ENCODE measurements at places on chromosomes 3 and 15. TPM values are rescaled to one million over a fixed set of nuclear protein-coding genes. Genes with fewer than 3 reads are reported as not detected.

- H3K4me3 ChIP-seq, result no peak overlapping the region
- no peak for DNase-seq
- H3K27me3 ChIP-seq, result no peaks in the 10 kb centered on the region
- H3K4me1 ChIP-seq, result no peaks in the 10 kb centered on the region
- H3K36me3 ChIP-seq, result no peaks in the 10 kb centered on the region
Observed at GRCh38 chr3:139611528-139611927, 66.2 kb downstream of the NMNAT3 start.

- no peak overlapping the region for H3K27ac ChIP-seq
- DNase-seq, result no peak
- H3K36me3 ChIP-seq, result no peaks in the 10 kb centered on the region
- no peaks in the 10 kb centered on the region for H3K4me1 ChIP-seq
Observed at GRCh38 chr3:111616417-111617105, 21.4 kb upstream of the ZBED2 start.

- H3K4me3 ChIP-seq, result no peak overlapping the region
- H3K27me3 ChIP-seq, result no peaks in the 10 kb centered on the region
- H3K27ac ChIP-seq, result no peak overlapping the region
- H3K36me3 ChIP-seq, result no peaks in the 10 kb centered on the region
- peaks cover 12% of the 10 kb centered on the region for H3K4me1 ChIP-seq
Observed at GRCh38 chr3:189983612-189984011, 137.1 kb downstream of the P3H2 start.

- no peaks in the 10 kb centered on the region for H3K36me3 ChIP-seq
- DNase-seq, result no peak
- no peaks in the 10 kb centered on the region for H3K4me1 ChIP-seq
Observed at GRCh38 chr3:117499189-117499870, 789.8 kb downstream of the TUSC7 start.

- H3K27me3 ChIP-seq, result no peaks in the 10 kb centered on the region
- peak; percentile 98 for DNase-seq
- no peaks in the 10 kb centered on the region for H3K36me3 ChIP-seq
- peaks cover 36% of the 10 kb centered on the region for H3K4me1 ChIP-seq
- peak overlapping the region; percentile 98 for H3K27ac ChIP-seq
Observed at GRCh38 chr15:101128221-101129015, 123.4 kb downstream of the CHSY1 start.

GRCh38 chr3:57586778-57587177 lies 10.4 kb downstream of the ARF4 start:
- DNase-seq, result no peak
- H3K27ac ChIP-seq, result no peak overlapping the region
- no peak overlapping the region for H3K4me3 ChIP-seq
- H3K27me3 ChIP-seq, result no peaks in the 10 kb centered on the region
- H3K4me1 ChIP-seq, result no peaks in the 10 kb centered on the region

GRCh38 chr15:80701676-80702311 lies 6.7 kb downstream of the ABHD17C start:
- H3K36me3 ChIP-seq, result no peaks in the 10 kb centered on the region
- peaks cover 7% of the 10 kb centered on the region for H3K4me1 ChIP-seq
- H3K27me3 ChIP-seq, result no peaks in the 10 kb centered on the region
- no peak overlapping the region for H3K27ac ChIP-seq
- DNase-seq, result no peak

GRCh38 chr3:172564499-172564898 lies 41.3 kb upstream of the TNFSF10 start:
- no peaks in the 10 kb centered on the region for H3K36me3 ChIP-seq
- H3K27me3 ChIP-seq, result no peaks in the 10 kb centered on the region
- no peak overlapping the region for H3K4me3 ChIP-seq
- H3K27ac ChIP-seq, result no peak overlapping the region

DNA sequence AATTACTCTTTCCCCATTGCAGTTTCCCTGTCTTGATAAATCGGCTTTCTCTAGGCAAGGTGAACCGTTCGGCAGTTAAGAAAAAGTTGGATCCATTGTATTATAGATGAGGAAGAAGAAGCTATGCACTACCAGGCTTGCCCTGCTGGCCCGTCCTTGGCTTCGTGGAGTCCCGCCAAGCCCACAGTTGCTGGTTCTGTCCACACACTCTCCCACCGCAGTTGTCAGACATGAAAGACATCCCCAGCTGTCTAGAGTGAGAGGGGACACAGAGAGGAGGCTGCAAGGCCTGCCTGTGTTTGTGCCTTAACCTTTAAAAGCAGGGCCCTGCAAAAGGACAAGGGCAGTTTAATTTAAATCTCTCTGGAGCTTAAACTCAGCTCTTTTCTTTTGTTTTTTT lies 47.2 kb upstream of the PLCL2 start:
- peaks cover 5% of the 10 kb centered on the region for H3K4me1 ChIP-seq
- no peak for DNase-seq
- no peaks in the 10 kb centered on the region for H3K27me3 ChIP-seq
- H3K36me3 ChIP-seq, result no peaks in the 10 kb centered on the region
- no peak overlapping the region for H3K4me3 ChIP-seq

- DNase-seq, result no peak
- no peak overlapping the region for H3K27ac ChIP-seq
- no peak overlapping the region for H3K4me3 ChIP-seq
- peaks cover 13% of the 10 kb centered on the region for H3K4me1 ChIP-seq
- H3K27me3 ChIP-seq, result no peaks in the 10 kb centered on the region
Observed at GRCh38 chr15:71154607-71155200, 39.4 kb downstream of the THSD4 start.

GRCh38 chr3:76811418-76811817 lies 228.5 kb upstream of the ROBO2 start:
- H3K4me3 ChIP-seq, result no peak overlapping the region
- H3K27ac ChIP-seq, result no peak overlapping the region
- H3K27me3 ChIP-seq, result no peaks in the 10 kb centered on the region

GRCh38 chr3:138625707-138626365 lies 17.3 kb downstream of the FAIM start:
- peaks cover 3% of the 10 kb centered on the region for H3K4me1 ChIP-seq
- DNase-seq, result peak; percentile 59
- no peaks in the 10 kb centered on the region for H3K27me3 ChIP-seq
- H3K4me3 ChIP-seq, result no peak overlapping the region
- no peaks in the 10 kb centered on the region for H3K36me3 ChIP-seq

GRCh38 chr3:53377794-53378193 lies 30.5 kb upstream of the DCP1A start:
- H3K4me3 ChIP-seq, result no peak overlapping the region
- H3K27me3 ChIP-seq, result no peaks in the 10 kb centered on the region
- no peak for DNase-seq
- no peaks in the 10 kb centered on the region for H3K36me3 ChIP-seq

DNA sequence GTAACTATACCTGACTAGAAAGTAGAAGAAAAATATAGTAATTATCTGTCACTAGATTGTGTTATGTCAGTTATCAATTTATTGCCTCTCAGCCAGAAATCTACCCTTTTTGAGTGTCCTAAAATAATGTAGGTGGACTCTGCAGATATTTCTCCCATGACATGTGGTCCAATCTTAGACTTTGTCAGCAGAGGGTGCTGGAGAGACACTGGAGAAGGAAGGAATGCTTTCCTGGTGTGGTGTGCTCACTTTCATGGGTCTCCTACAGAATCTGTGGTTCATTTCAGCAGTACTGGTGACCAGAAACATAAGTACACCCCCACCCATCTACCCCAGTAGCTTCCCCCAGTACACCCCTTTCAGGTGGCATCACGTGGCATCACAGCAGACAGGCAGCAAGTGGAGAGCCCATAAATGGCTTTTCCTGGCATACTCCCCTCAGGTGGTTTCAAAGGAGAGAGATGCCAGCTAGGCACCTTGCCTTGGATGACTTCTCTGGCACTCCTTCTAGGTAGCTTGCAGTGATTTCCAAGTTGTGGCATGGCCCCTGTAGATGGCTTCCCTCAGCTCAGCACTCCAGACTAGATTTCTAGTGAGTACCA lies 114.7 kb downstream of the GADL1 start:
- no peak overlapping the region for H3K27ac ChIP-seq
- H3K36me3 ChIP-seq, result no peaks in the 10 kb centered on the region
- no peaks in the 10 kb centered on the region for H3K4me1 ChIP-seq

GRCh38 chr3:166283840-166284239 lies 446.6 kb upstream of the BCHE start:
- H3K27me3 ChIP-seq, result no peaks in the 10 kb centered on the region
- DNase-seq, result peak; percentile 92
- peak overlapping the region; percentile 50 for H3K4me3 ChIP-seq
- no peaks in the 10 kb centered on the region for H3K36me3 ChIP-seq
- H3K27ac ChIP-seq, result peak overlapping the region; percentile 59
- H3K4me1 ChIP-seq, result no peaks in the 10 kb centered on the region

DNA sequence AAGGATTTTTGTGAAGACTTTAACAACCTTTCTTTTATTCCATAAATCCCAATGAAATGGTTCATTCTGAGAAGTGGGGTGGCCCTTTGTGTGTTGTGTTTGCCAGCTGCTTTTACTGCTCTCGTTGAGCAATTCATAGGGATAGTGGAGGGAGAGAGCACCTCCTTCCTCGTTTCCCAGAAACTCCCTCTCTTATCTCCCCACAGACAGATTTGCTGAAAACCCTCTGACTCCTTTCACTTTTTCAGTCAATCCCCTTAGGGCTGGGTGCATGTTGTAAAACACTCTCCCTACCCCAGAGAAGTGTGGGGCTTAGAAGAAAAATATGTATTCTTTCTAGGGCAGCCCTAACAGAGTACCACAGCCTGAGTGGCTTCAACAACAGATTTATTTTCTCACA lies 557.2 kb upstream of the RGMA start:
- no peaks in the 10 kb centered on the region for H3K36me3 ChIP-seq
- H3K27ac ChIP-seq, result no peak overlapping the region

- H3K4me3 ChIP-seq, result peak overlapping the region; percentile 64
- no peaks in the 10 kb centered on the region for H3K36me3 ChIP-seq
- H3K27me3 ChIP-seq, result no peaks in the 10 kb centered on the region
Observed at GRCh38 chr3:32105291-32106131, 909 bp upstream of the GPD1L start.

GRCh38 chr15:27050163-27050562 lies 79.2 kb downstream of the GABRG3 start:
- DNase-seq, result no peak
- H3K4me1 ChIP-seq, result no peaks in the 10 kb centered on the region
- H3K36me3 ChIP-seq, result no peaks in the 10 kb centered on the region
- H3K27me3 ChIP-seq, result no peaks in the 10 kb centered on the region
- H3K27ac ChIP-seq, result no peak overlapping the region
- H3K4me3 ChIP-seq, result no peak overlapping the region

DNA sequence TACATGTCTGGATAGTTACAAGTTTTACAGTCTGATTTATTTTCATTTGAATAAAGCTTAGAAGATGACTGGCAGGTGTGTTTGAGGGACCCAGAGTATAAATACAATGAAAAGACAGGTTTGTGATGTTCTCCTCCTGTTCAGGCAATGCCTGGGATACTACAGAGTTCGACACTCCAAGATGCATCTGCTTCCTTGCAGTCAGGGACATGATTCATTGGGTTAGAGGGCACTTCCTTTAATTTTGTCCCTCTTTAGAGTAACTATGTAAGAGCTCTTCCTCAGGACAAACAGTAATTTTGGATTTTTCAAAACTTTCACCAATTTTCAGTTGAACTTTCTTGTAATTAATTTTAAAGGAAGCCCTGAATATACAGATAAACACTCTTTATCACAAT lies 102.0 kb downstream of the LMLN start:
- no peaks in the 10 kb centered on the region for H3K36me3 ChIP-seq
- no peak overlapping the region for H3K4me3 ChIP-seq
- peaks cover 20% of the 10 kb centered on the region for H3K27me3 ChIP-seq
- no peak overlapping the region for H3K27ac ChIP-seq
- DNase-seq, result no peak

DNA sequence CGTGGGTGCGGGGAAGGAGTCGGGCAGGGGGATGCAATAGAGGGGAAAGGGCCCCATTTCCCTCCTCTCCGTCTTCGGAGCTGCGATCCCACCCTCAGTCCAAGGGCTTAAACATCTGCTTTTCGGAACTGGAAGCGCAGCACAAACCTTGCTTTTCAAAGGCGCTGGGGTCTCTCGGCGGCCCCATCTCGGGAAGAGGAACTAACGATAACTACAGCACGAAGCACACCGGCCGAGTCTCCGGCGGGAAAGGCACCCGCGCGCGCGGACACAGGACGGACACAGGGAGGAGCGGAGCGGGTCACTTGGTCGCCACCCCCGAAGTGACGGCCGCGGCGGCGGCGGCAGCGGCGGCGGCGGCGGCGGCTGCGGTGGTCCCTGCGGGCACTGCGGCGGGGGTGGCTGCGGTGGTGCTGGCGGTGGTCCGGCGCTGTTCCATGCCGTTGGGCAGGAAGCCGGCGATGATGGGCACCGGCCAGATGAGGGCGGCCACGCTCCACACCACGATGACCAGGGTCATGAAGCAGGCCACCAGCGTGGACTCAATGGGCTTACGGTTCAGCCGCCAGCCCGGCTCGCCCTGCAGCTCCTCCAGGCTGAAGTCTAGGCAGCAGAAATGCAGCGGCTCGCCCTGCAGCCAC lies 1.1 kb downstream of the TMEM158 start:
- H3K4me1 ChIP-seq, result peaks cover 11% of the 10 kb centered on the region
- peaks cover 4% of the 10 kb centered on the region for H3K27me3 ChIP-seq
- DNase-seq, result peak; percentile 46
- peaks cover 4% of the 10 kb centered on the region for H3K36me3 ChIP-seq
- H3K4me3 ChIP-seq, result peak overlapping the region; percentile 62

- H3K36me3 ChIP-seq, result no peaks in the 10 kb centered on the region
- H3K27me3 ChIP-seq, result no peaks in the 10 kb centered on the region
- no peak overlapping the region for H3K4me3 ChIP-seq
- H3K27ac ChIP-seq, result no peak overlapping the region
- H3K4me1 ChIP-seq, result no peaks in the 10 kb centered on the region
Observed at GRCh38 chr3:32913790-32914446, 37.5 kb upstream of the CCR4 start.

DNA sequence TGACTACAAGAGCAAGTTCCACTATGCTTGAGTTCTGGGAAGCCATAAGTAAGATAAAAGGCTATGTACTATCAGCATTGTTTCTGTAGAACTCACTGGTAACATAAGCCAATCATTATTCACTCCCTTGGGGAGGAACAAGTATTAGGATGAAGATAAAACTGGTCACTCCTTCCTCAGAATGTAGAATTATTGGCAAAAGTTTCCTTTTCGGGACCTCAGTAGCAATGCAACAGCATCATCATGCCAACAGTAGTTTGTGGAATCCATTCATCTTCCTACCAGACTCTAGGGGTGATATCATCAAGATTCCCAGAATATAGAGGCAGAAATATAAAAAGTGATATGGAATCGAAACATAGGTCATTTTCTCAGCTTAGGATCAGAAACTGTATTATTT lies 209.5 kb downstream of the PLOD2 start:
- H3K27ac ChIP-seq, result no peak overlapping the region
- H3K4me1 ChIP-seq, result peaks cover 7% of the 10 kb centered on the region
- H3K4me3 ChIP-seq, result no peak overlapping the region
- H3K27me3 ChIP-seq, result no peaks in the 10 kb centered on the region
- H3K36me3 ChIP-seq, result no peaks in the 10 kb centered on the region
- DNase-seq, result peak; percentile 82

The CLEC3B gene
- not detected for total RNA-seq

The EPHB3 gene
- 17.2 TPM for total RNA-seq

The GCNT3 gene
- total RNA-seq, result 1.8 TPM

The ANKRD63 gene
- not detected for total RNA-seq

The RGMA gene
- 6.2 TPM for total RNA-seq

The WDR53 gene
- total RNA-seq, result 13.3 TPM

The HCLS1 gene
- 1.0 TPM for total RNA-seq

The PLSCR5 gene
- not detected for total RNA-seq

The SNX33 gene
- total RNA-seq, result 25.6 TPM

The GOLGA8B gene
- total RNA-seq, result 55.8 TPM

The PPP4R2 gene
- total RNA-seq, result 99.3 TPM

The CIB1 gene
- total RNA-seq, result 50.7 TPM

The ZNF717 gene
- total RNA-seq, result 2.4 TPM

The GOLGA6A gene
- 0.31 TPM for total RNA-seq

The RNU5B-1 gene
- total RNA-seq, result 11.7 TPM

The RPL29 gene
- total RNA-seq, result 768 TPM

The ZNF620 gene
- total RNA-seq, result 4.2 TPM

The ATP8B4 gene
- total RNA-seq, result 0.23 TPM

The EXD1 gene
- not detected for total RNA-seq

The UROC1 gene
- total RNA-seq, result not detected
